ENCODE measurements at places on chromosomes 2 and 18. TPM values are rescaled to one million over a fixed set of nuclear protein-coding genes. Genes with fewer than 3 reads are reported as not detected.

IL36RN gene
- not detected for polyA plus RNA-seq

KHK gene
- 19.1 TPM for polyA plus RNA-seq

SCG2 gene
- 199 TPM for polyA plus RNA-seq

BOK gene
- 48.2 TPM for polyA plus RNA-seq

IL1R2 gene
- polyA plus RNA-seq, result not detected

GRCh38 chr2:120568089-120568974, 167.3 kb upstream of the GLI2 start:
- no peaks in the 10 kb centered on the region for H3K27me3 ChIP-seq
- no peak overlapping the region for H3K4me3 ChIP-seq
- no peak overlapping the region for H3K27ac ChIP-seq
- peaks cover 39% of the 10 kb centered on the region for H3K4me1 ChIP-seq
- no peaks in the 10 kb centered on the region for H3K36me3 ChIP-seq

GRCh38 chr2:120834206-120834605, 98.5 kb downstream of the GLI2 start:
- H3K27ac ChIP-seq, result no peak overlapping the region
- no peak for DNase-seq
- no peaks in the 10 kb centered on the region for H3K36me3 ChIP-seq
- H3K4me1 ChIP-seq, result peaks cover 16% of the 10 kb centered on the region
- H3K27me3 ChIP-seq, result peaks cover 2% of the 10 kb centered on the region

DNA sequence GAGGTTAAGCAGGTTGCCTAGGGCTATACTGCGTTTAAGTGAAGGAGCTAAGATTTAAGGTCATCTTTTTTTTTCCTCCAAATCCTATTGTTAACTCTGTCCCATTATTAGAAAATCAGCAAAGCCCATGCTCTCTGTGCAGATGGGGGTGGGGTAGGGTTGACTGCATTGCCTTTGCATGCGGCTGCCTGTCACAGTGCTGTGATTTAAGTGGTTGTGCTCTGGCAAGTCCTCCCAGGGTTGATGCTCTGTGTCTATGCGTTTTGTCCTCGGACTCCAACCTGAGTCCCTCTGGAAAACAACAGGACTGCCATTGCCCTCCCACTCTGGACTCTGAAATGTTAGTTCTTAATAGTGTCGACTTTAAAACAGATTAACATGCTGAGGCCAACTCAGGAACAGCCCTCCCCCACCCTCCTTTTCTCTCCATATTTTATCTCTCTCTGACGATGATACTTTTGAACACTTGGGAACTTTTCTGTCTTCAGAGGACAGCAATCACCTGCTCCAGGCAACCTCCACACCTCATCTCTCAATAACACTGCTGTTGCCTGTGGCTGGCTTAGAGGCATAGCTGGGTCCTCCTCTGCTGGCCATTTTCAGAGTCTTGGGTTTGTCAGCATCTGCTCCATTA, 5.8 kb downstream of the FHOD3 start:
- peaks cover 10% of the 10 kb centered on the region for H3K4me1 ChIP-seq
- no peak for DNase-seq
- no peak overlapping the region for H3K4me3 ChIP-seq

DNA sequence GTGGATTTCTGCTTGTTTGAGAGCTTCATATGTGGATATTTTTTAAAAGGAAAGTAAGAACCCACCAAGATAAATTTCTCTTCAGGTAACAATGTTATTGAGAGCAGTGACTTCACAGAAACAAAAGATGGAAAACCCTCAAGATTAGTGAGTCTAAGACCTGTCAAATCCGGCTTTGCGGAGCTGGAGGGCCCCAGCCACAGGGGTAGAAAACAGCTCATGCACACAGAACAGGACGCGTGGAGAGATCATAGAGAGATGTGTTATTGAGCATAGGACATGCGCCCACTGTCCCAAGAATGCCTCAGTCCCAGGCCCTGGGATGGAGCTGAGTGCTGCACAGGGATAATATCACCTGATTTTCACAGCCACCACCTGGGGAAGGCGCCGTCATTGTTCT, 21.3 kb downstream of the EDAR start:
- H3K27ac ChIP-seq, result no peak overlapping the region
- peaks cover 17% of the 10 kb centered on the region for H3K4me1 ChIP-seq
- no peaks in the 10 kb centered on the region for H3K27me3 ChIP-seq
- H3K4me3 ChIP-seq, result no peak overlapping the region
- no peak for DNase-seq
- H3K36me3 ChIP-seq, result no peaks in the 10 kb centered on the region

- no peak overlapping the region for H3K4me3 ChIP-seq
- H3K27ac ChIP-seq, result no peak overlapping the region
- H3K36me3 ChIP-seq, result no peaks in the 10 kb centered on the region
- DNase-seq, result no peak
- no peaks in the 10 kb centered on the region for H3K4me1 ChIP-seq
Measured at GRCh38 chr2:224101820-224102630, 62.9 kb upstream of the SERPINE2 start.

DNA sequence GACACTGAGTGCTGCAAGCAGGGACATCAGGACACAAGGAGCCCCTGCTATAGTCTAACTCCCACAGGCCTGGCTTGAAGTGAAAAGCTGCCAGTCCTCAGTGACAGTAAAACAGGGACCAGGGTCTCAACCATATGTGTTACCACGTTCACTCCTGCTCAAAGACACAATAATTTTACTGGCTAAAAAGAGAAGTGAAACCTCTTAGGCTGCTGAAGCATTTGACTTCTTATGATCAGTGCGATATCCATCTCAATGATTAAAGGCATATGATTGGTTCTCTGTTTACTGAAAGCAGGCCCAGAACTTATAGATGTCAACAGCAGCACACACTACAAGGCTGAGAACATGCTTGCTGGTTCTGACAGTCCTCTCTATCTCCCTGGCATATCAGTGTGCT, 129.8 kb upstream of the LMAN1 start:
- no peak for DNase-seq

DNA sequence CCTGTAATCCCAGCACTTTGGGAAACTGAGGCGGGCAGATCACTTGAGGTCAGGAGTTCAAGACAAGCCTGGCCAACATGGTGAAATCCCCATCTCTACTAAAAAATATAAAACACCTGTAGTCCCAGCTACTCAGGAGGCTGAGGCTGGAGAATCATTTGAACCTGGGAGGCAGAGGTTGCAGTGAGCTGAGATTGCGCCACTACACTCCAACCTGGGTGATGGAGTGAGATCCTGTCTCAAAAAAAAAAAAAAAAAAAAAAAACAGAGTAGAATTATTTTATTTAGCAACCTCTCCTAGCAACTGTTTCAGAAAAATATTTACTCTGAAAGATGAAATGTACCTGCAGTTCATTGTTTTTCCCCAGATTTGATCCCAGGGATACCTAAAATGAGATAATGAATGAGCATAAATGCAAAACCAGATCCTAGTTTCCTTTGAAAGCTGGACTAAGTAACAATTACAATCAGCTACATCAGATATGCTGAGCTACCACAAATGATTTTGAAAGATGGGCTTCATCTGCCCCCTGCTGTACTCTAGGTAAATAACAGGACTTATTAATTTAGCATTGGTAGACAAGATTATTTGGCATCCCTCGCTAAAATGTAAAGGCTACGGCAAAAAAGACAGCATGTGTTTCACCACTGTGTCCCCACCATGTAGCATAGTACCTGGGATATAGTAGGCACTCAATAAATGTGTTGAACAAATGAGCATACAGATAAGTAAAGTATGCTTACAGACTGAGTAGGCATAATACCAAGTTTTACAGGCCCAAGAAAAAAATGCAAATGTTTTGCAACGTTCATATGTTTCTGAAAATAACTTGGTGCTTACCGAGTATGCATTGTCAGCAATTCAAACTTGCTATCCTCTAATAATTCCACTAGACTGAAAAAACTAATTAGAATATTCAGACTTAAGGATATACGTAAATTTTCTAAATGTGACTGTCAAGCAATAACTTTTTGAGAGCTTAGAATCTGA, 102.5 kb downstream of the ATL2 start:
- H3K4me1 ChIP-seq, result no peaks in the 10 kb centered on the region
- DNase-seq, result peak; percentile 56
- H3K27ac ChIP-seq, result no peak overlapping the region

GRCh38 chr2:211755187-211755586, 783.4 kb downstream of the ERBB4 start:
- no peak overlapping the region for H3K27ac ChIP-seq
- DNase-seq, result no peak
- H3K4me1 ChIP-seq, result no peaks in the 10 kb centered on the region
- no peak overlapping the region for H3K4me3 ChIP-seq

DNA sequence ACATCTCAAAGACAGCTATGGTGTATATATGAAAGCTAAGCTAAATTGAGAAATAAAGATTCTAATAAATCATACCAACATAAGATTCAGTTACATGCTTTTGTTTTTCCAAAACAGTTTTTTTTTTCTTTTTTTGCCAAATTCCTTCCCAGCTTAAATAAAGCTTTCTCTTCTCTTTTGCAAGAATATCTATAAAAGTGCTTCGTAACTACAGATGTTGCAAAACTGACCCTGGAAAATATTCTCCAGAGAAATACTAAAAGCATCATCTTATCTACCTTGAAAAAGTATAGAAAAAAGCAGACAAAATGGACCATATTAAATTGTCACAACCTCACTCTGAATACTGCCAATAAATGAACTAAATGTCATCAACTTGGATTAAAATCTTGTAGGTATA, 38.7 kb downstream of the FANCL start:
- no peaks in the 10 kb centered on the region for H3K27me3 ChIP-seq
- no peak overlapping the region for H3K4me3 ChIP-seq
- peaks cover 3% of the 10 kb centered on the region for H3K36me3 ChIP-seq
- DNase-seq, result no peak

DNA sequence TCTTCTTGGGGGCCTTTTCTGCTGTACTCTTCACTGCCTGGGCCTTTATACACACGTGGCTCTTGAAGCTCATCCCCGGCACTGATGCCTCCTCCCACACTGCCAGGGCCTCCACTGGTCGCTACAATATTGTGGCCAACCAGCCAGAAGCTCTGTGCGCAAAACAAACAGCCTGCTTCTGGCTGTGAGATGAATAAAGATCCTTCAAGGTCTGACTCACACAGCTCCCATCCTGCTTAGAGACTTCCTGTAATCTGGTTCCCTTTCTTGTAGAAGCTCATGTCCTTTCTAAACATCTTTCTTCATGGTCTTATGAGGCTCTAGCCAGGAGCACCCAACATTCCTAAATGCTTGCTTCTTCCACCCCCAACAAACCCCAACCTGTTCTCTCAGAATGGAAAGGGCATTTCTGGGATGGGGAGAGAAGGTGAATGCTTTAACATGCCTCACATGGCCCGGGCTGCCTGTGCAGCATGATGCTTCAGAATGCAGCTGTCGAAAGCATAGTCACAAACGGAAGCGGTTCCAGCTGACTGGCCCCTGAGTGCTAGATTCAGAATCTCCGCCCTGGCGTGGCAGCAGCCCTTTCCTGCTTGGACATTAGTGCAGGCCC, 24.6 kb downstream of the NRP2 start:
- no peaks in the 10 kb centered on the region for H3K36me3 ChIP-seq
- H3K4me1 ChIP-seq, result peaks cover 39% of the 10 kb centered on the region
- H3K27me3 ChIP-seq, result peaks cover 5% of the 10 kb centered on the region
- DNase-seq, result no peak
- H3K4me3 ChIP-seq, result no peak overlapping the region

GRCh38 chr18:2709316-2709715, 53.8 kb downstream of the SMCHD1 start:
- no peak overlapping the region for H3K4me3 ChIP-seq
- H3K27me3 ChIP-seq, result no peaks in the 10 kb centered on the region
- H3K36me3 ChIP-seq, result peaks cover 16% of the 10 kb centered on the region
- no peak overlapping the region for H3K27ac ChIP-seq
- no peak for DNase-seq

GRCh38 chr2:42874949-42875801, 82.8 kb upstream of the HAAO start:
- DNase-seq, result no peak
- no peaks in the 10 kb centered on the region for H3K36me3 ChIP-seq
- no peak overlapping the region for H3K4me3 ChIP-seq
- peak overlapping the region; percentile 50 for H3K27ac ChIP-seq
- H3K4me1 ChIP-seq, result peaks cover 24% of the 10 kb centered on the region

GRCh38 chr2:237702441-237703391, 75.3 kb downstream of the LRRFIP1 start:
- no peak for DNase-seq
- H3K4me3 ChIP-seq, result no peak overlapping the region
- H3K27ac ChIP-seq, result peak overlapping the region; percentile 62
- H3K36me3 ChIP-seq, result peaks cover 8% of the 10 kb centered on the region
- no peaks in the 10 kb centered on the region for H3K27me3 ChIP-seq

DNA sequence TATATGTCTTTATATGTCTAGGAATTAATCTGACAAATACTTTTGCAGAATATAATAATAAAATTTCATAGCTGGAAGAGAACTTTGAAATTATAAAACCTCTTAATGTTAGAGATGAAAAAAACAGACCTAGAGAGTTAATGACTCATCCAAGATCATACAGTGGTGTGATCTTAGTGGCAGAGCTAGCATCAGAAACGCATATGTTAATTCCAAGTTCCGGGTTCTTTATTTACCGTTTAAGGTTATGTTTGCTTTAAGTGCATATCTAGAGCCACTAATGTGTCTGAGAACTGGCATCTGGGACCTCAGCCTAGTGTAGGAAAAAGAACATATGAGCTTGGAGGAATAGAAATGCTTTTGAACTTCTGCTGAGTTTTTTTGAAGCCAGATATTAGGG, 24.3 kb downstream of the CERS6 start:
- no peaks in the 10 kb centered on the region for H3K27me3 ChIP-seq
- H3K27ac ChIP-seq, result no peak overlapping the region
- no peak overlapping the region for H3K4me3 ChIP-seq
- no peak for DNase-seq
- peaks cover 3% of the 10 kb centered on the region for H3K4me1 ChIP-seq
- H3K36me3 ChIP-seq, result no peaks in the 10 kb centered on the region

DNA sequence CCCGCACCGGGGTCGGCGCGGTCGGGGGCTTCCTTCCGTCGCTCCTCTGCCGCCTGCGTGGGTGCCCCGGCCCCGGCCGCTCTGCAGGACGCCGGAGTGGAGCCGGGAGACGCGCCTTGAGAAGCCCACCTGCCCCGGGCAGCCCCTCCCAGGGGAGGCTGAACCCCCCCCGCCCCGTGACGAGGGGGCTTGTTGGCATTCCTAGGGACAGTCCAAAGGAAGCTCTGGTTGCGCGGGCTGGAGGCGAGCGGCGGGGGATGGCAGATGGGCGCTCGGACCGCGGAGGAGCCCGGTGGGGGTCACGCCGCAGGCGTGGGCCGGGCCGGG, 133.5 kb upstream of the MGAT5 start:
- DNase-seq, result peak; percentile 26
- peak overlapping the region; percentile 73 for H3K27ac ChIP-seq
- no peaks in the 10 kb centered on the region for H3K27me3 ChIP-seq
- peaks cover 29% of the 10 kb centered on the region for H3K4me1 ChIP-seq

DNA sequence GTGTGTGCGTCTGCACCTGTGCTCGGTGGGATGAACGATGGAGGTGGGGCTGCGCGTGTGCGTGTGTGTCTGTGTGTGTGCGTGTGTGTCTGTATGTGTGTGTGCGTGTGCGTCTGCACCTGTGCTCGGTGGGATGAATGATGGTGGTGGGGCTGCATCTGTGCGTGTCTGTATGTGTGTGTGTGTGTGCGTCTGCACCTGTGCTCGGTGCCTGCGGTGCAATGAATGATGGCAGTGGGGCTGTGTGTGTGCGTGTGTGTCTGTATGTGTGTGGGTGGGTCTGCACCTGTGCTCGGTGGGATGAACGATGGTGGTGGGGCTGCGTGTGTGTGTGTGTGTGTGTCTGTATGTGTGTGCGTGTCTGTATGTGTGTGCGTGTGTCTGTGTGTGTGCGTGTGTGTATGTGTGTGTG, 48.5 kb upstream of the CTDP1 start:
- H3K27me3 ChIP-seq, result no peaks in the 10 kb centered on the region
- H3K4me3 ChIP-seq, result no peak overlapping the region
- DNase-seq, result no peak
- no peaks in the 10 kb centered on the region for H3K36me3 ChIP-seq

GRCh38 chr2:136393514-136393913, 275.6 kb upstream of the CXCR4 start:
- no peaks in the 10 kb centered on the region for H3K4me1 ChIP-seq
- no peaks in the 10 kb centered on the region for H3K27me3 ChIP-seq
- H3K36me3 ChIP-seq, result no peaks in the 10 kb centered on the region
- no peak overlapping the region for H3K27ac ChIP-seq
- H3K4me3 ChIP-seq, result no peak overlapping the region
